ENCODE measurements at places on chromosomes 4 and X. TPM values are rescaled to one million over a fixed set of nuclear protein-coding genes. Genes with fewer than 3 reads are reported as not detected.

DNA sequence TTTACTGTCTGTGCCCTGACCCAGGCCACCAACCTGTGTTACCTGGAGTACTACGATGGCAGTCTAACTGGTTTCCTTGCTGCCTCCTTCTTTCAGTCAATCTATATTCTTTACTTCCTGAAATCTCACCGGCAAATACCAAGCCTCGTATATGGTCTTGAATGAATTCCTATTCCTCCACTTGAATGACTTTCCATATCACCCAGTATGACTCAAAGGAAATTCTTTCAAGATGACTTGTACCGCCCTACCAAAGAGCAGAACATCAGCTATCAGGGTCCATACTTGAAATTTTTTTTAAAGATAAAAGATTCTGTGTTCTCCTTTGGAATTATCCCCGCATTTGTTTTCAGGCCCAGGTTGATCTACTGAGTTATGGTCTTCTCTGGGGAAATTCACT, 378.0 kb downstream of the AFF2 start:
- H3K36me3 ChIP-seq: no peaks in the 10 kb centered on the region
- H3K4me1 ChIP-seq: no peaks in the 10 kb centered on the region
- no peaks in the 10 kb centered on the region for H3K27me3 ChIP-seq
- no peak overlapping the region for H3K27ac ChIP-seq
- no peak overlapping the region for H3K4me3 ChIP-seq

DNA sequence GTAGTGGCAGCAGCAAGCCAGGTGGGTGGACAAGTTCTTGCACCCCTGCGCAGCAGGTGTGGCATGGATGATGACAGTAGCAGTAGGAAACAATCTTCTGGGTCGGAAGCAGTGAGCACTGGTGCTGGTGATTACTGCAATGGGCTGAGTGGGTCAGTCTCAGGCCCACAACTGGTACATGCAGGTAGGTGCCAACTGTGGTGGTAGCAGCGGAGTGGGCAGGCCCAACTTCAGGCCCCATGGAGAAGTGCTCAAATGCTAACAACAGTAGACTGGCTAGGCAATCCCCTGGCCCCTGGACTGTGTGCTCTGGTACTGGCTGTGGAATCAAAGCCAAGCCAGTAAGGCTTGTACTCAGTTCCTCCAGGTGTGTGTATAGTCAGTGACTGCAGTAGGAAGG, 413.7 kb downstream of the PDGFC start:
- H3K36me3 ChIP-seq: no peaks in the 10 kb centered on the region
- DNase-seq: no peak
- H3K4me3 ChIP-seq: no peak overlapping the region
- no peaks in the 10 kb centered on the region for H3K4me1 ChIP-seq
- no peaks in the 10 kb centered on the region for H3K27me3 ChIP-seq
- H3K27ac ChIP-seq: no peak overlapping the region

GRCh38 chrX:129634541-129634940, 20.2 kb downstream of the APLN start:
- H3K27ac ChIP-seq: no peak overlapping the region
- no peaks in the 10 kb centered on the region for H3K4me1 ChIP-seq
- DNase-seq: no peak
- no peaks in the 10 kb centered on the region for H3K36me3 ChIP-seq
- H3K4me3 ChIP-seq: no peak overlapping the region

DNA sequence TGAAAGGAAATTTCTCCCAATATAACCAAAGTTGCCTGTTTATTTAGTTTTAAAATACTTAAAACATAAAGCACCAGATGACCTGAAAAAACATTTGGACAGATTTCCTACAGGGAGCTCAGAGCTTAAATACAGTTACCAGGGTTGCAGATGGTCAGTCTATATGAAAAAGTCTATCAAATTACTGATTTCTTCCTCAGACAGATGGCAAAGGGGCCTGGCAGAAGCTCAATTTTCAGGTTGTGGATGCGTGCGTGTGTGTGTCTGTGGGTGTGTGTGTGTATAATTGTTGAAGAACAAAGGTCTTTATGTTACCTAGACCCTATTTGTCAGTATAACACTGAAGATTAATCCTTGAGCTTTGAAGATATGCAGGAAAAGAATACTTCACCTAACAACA, 169.4 kb downstream of the MAD2L1 start:
- H3K36me3 ChIP-seq: no peaks in the 10 kb centered on the region
- H3K27ac ChIP-seq: no peak overlapping the region
- H3K4me3 ChIP-seq: no peak overlapping the region
- no peaks in the 10 kb centered on the region for H3K27me3 ChIP-seq

DNA sequence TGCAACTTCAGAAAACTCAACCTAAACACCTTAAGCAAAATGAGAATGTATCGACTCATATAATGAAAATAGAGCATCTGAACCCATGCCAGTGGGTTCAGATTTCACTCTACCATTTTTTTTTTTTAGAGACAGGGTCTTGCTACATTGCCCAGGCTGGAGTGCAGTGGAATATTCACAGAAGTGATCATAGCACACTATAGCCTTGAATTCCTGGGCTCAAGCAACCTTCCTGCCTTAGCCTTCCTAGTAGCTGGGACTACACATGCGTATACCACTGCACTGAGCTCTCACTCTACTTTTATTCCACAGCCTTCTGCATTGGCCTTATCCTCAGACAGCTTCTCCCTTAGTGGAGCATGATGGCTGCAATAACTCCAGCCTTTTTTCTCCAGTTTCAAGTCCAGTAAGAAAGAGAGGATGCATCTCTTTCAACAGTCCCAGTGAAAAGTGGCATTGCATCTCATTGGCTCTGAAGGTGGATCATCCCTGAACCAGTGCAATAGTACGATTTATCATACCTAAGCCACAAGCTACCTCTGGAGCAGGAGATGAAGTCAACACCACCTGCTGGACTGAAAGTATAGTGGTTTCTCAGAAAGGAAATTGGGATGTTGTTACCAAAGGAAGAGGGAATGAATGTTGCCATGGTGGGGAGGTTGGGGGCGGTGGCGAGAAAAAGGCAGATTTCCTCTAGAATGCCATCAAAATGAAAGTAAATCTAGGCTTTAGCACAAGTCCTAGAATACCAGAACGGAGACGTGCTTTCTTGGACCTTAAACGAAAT, 2.0 kb upstream of the SOD3 start:
- peaks cover 7% of the 10 kb centered on the region for H3K27me3 ChIP-seq
- H3K36me3 ChIP-seq: no peaks in the 10 kb centered on the region
- DNase-seq: no peak
- no peaks in the 10 kb centered on the region for H3K4me1 ChIP-seq

DNA sequence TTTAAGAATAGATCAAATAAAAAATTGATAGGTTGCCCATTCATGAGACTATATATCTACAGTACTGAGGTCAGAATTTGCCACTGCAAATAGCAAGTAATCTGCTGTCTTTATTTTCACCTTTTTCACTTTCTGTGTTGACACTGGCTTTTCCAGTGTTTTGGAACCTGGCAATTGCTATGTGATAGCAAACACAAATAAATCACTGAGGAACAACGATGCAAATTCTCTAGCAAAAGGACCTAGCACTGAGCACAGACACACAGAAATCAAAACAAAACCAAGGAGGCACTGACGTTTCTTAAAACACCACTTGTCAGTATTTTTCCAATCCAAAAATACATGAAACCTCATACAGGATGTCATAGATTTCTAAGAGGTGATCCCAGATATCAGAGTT, 210.7 kb downstream of the DHX15 start:
- no peak for DNase-seq
- no peaks in the 10 kb centered on the region for H3K36me3 ChIP-seq
- H3K27ac ChIP-seq: no peak overlapping the region

GRCh38 chr4:31741326-31741725, 1021.2 kb downstream of the PCDH7 start:
- H3K4me3 ChIP-seq: no peak overlapping the region
- no peak for DNase-seq
- H3K27ac ChIP-seq: no peak overlapping the region
- no peaks in the 10 kb centered on the region for H3K27me3 ChIP-seq
- no peaks in the 10 kb centered on the region for H3K36me3 ChIP-seq

The RHOXF1 gene
- not detected for total RNA-seq

The RASSF6 gene
- 4.0 TPM for total RNA-seq

The TMEM164 gene
- 21.8 TPM for total RNA-seq

The TEX28 gene
- total RNA-seq: not detected
